H9 (cell line): ENCODE measurements at places on chromosomes 1 and 21.

- DNase-seq, result no peak
- H3K27me3 ChIP-seq, result no peaks in the 10 kb centered on the region
- no peaks in the 10 kb centered on the region for H3K36me3 ChIP-seq
These were observed 218.7 kb downstream of the TM2D1 start for GRCh38 chr1:61506236-61506635.

DNA sequence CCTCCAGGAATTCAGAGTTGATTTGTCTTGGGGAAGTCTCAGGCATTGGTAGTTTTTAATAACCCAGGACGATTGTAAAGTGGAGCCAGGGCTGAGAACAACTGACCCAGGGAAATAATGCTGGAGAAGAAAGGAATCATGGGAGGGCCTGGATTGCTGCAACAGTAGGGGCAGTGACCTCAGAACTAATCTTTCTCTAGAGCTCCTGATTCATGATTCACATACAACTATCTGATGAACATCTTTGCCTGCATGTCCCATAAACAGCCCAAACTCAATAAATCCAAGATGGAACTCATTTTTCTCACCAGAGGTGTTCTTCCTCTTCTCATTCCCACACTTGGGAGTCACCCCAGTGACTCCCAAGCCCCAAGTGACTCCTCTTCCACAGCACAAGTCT is 8.1 kb upstream of the G0S2 start:
- DNase-seq, result no peak
- no peak overlapping the region for H3K4me3 ChIP-seq
- no peak overlapping the region for H3K27ac ChIP-seq
- H3K27me3 ChIP-seq, result no peaks in the 10 kb centered on the region

GRCh38 chr1:197904126-197904787 is 1.8 kb downstream of the C1orf53 start:
- H3K36me3 ChIP-seq, result no peaks in the 10 kb centered on the region
- no peaks in the 10 kb centered on the region; the same call in 1 of the 2 replicates for H3K4me1 ChIP-seq
- DNase-seq, result no peak
- no peak overlapping the region for H3K4me3 ChIP-seq
- no peak overlapping the region for H3K27ac ChIP-seq

GRCh38 chr1:161117759-161118581 is at the start of the genes NIT1 and PFDN2:
TSS of gene NIT1 (plus strand) at chr1:161118105. CDS start at chr1:161118177, 72 bp downstream.
TSS of gene PFDN2 (minus strand) at chr1:161118037. CDS start at chr1:161118026, 11 bp downstream.
- peak within 1 kb of the TSS; percentile 41 for H3K27ac ChIP-seq
- H3K4me1 ChIP-seq, result peaks cover 5% of the 10 kb centered on the region; the same call in 1 of the 2 replicates
- H3K36me3 ChIP-seq, result peaks cover 41% of the 10 kb centered on the region
- peak; percentile 94 for DNase-seq
- no peaks in the 10 kb centered on the region for H3K27me3 ChIP-seq
